ENCODE measurements at places on chromosomes 7 and 10.
A peak's percentile ranks its signal among the peaks of the same experiment; 100 is the strongest.

DNA sequence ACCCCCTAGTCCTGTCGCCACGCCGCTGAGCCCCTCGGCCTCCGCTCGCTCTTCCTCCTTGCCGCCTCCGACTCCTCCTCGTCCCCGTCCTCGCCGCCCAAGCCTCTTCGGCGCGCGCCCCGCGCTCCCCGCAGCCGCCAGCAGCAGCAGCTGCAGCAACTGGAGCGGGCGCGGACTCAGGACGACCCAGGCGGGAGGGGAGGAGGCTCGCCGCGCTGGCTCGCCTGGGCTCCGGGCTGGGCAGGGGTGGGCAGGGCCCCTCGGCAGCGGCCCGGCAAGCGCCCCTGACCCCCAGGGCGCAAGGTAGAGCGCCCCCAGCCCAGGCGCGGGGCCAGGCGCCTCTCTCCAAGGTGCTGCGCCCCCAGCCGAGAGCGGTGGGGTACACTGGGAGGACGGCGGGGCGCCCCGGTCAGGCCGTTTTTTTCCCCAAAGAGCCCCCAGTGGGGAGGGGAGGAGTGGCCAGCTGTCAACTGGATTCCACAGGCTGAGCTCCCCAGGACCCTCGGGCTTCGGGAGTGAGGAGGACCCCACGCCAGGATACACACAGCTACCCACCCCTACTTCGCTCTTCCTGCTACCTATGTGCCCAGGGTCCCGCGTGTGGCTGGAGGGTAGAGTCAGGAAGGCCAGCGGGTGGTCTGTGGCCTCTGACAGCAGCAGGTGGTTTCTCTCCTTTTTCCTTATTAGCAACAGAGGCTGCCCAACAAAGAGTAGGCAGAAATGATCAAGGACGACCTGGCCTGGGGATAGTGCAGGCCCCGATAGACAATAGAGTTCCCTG, 903 bp upstream of the KCNMA1 start:
- no peak for DNase-seq

GRCh38 chr7:49137978-49138377, 213.6 kb downstream of the CDC14C start:
- DNase-seq, result no peak

DNA sequence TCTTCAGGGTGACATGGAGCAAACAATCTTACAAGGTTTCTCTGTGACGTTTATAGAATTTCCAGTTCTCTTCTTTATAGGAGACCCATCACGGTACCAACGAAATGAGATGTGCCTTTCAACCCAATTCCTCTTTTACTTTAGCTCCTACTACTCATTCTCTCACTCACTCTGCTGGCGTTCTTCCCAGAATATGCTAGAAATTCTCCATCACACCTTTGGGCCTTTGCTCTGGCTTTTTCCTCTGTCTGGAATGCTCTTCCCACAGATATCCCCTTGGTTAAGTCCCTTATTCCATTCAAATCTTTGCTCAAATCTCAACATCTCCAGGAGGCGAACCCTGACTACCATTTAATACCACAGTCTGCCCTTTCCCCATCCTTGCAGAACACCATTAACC, 39.0 kb downstream of the SEMA3C start:
- DNase-seq, result no peak

- DNase-seq, result no peak
Observed at GRCh38 chr7:77561352-77561751, 24.3 kb downstream of the PTPN12 start.

DNA sequence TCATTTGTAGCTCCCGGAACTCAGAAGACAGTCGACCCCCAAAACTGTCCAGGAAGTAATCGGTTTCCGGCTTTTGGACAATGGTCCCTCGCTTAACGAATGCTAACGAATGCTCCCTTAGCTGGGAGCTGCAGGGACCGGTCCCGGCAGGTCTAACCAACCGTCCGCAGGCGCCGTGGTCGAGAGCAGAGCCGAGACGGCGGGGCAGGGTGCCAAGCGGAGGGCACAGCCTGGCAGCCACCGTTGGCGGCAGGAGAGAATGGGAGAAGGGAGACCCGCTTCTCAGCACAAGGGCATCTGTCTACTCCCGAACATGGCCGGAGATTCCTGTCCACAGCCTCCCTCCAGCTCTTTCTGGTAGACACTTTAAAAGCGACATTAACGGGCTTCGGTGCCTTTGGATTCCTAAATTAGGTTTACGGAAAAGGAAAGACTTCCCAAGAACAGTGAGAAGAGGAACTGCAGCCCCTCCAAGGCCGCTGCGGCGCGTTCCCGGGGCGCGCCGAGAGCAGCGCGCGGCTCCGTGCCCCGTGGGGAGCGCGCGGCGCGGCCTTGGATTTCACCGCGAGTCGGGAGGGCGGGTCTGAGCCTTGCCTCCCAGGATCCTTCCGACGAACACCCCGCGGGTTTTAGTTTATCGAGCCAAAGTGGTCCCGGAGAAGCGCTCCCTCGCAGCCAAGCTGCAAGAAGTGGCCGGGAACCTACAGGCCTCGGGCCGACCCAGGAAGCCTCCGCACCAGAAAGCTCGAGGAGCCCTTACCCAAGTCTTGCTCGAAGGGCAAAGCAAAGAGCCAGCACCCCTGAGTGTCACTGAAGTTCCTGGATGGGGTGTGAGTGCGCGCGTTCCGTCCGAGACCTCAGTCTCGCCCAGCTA, 3.6 kb upstream of the TBX20 start:
- no peak for DNase-seq

GRCh38 chr7:154620141-154620755, 382.7 kb downstream of the PAXIP1 start:
- no peak for DNase-seq

DNA sequence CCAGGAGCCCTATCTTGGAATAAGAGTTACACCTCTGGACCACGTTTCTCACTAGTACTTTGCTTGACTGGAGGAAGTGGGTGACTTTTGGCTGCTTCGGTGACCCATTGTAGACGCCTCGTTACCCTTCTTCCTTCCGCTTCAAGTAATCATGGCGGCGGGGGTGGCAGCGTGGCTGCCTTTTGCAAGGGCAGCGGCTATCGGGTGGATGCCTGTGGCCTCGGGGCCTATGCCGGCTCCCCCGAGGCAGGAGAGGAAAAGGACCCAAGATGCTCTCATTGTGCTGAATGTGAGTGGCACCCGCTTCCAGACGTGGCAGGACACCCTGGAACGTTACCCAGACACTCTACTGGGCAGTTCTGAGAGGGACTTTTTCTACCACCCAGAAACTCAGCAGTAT, 1.5 kb downstream of the KCND2 start:
- no peak for DNase-seq

- DNase-seq, result no peak
Observed at GRCh38 chr10:132537684-132538001, at the start of gene INPP5A. Gene INPP5A, plus strand, starts transcription at chr10:132537787. Its CDS starts 310 bp downstream, at chr10:132538097.

GRCh38 chr10:128792426-128793140, 666.4 kb upstream of the MKI67 start:
- no peak for DNase-seq

DNA sequence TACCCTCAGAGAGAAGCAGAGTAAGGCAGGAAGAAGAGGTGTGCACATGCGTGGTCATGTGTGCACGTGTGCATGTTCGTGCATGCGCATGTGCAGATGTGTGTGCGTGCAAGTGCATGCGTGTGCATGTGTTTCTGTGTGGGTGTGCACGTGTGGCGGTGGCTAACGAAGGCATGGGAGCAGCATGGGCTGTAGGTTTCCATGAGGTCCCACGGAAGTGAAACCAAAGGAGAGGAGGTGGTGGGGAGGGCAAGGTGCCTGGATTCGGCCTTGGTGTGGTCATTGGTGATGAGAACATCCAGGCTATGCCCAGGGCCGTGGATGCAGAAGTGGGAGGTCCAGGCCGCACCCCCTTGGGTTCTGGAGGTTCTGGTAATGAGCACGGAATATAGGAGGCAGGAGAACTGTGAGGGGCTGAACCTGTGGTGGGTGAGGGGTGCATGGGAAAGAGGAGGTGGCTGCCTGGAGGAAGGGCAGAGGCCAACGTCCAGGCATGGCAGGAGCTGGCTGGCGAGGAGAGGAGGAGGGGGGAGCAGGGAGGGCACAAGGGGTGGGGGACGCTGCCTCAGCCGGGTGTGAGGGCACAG, 2.4 kb upstream of the INPP5A start:
- DNase-seq, result no peak

DNA sequence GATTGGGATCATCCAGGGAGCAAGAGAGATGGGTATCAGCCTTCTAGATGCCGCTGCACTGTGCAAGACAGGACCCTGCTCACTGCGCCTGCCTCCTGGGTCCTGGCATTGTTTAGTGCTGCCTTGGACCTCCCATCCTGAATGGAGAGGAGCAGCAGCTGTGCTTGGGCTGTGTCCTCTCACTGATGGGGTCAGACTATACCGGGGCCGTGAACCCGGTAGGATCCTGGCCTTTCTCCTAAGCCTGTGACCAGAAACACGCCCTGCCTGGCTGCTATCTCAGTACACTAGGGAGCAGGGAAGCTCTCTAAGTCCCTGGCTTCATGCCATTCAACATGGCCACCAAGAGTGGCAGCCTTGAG, 309.4 kb upstream of the ZNF32 start:
- DNase-seq, result no peak

DNA sequence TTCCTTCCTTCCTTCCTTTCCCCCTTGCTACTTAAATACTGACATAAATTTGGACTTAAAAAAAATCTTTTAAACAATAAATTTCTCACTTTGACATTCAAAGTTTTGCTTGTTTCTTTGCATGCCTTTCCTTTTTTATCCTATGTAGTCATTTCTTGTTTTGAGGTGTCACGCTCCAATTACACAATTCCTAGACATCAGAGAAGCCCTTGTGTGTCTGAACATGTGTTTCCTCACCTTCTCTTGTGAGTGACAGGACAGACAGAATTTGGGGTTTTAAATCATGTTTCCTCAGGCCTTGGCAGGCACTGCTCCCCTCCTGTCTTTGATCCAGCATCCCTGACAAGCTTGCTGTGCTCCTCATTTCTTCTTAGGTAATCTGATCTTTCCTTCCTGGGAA, 91.3 kb downstream of the CYTH3 start:
- no peak for DNase-seq

- no peak for DNase-seq
Observed at GRCh38 chr7:65892835-65893234, 20.0 kb downstream of the VKORC1L1 start.

GRCh38 chr10:22655312-22655981, 58.9 kb downstream of the PIP4K2A start:
- DNase-seq, result no peak

DNA sequence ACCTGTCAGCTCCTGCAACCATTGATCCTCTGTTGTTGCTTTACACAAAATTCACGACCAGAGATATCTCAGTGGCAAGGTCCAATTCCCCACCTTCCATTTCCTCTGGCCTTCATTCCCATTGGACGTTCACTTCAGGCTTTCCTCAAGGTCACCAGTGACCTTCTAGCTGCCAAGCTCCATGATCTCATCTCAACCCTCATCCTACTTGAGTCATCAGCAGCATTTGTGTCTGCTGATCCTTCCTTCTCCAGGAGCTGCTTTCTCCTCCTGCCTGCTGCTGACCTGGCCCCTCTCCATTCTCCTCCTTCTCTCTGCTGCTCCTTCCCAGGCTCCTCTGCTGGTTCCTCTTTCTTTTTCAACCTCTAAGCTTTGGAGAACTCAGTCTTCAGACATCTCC, 66.2 kb upstream of the C10orf90 start:
- DNase-seq, result no peak

GRCh38 chr10:128632694-128633093, 506.5 kb upstream of the MKI67 start:
- no peak for DNase-seq

DNA sequence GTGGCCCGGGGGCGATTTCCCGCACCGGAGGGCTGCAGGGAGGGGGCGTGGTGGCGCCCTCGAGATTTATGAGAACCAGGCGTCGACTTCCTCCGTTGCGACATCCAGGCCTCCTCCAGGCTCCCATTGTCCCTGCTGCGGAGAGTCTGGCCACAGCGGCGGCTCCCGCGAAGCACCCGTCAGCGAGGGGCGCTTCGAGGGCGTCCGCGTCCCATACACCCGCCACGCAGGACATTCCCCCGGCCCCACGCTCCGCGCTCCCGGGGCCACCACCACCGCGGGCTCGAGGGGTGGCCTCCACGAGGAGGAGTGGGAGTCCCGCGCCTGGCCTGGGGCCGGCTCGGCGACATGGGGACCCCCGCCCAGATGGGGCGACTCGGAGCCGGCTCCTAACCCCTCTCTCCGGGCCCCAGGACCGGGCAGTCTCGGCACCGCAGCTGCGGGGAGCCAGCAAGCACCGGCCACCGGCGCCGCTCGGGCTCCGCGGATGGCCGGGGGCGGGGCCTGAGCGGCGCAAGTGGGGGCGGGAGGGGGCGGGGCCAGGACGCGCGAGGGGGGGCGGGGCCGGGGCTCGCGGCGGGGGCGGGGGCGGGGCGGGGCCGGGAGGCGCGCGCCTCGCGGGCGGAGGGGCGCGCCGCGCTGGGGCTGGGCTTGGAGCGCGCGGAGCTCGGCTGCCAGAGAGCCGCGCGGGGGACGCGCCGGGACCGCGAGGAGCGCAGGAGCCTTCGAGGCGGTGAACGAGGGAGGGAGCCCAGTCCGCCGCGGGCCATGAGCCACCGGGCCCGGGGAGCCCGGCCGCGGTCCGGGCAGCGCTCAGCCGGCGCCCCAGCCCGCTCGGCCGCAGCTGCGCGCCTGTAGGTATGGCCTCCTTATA, at the start of gene SH2B2:
SH2B2 (plus strand) TSS at position 632 of the 874 bp plus-strand sequence. CDS start 13,683 bp downstream, outside the sequence.
- peak; percentile 78 for DNase-seq

DNA sequence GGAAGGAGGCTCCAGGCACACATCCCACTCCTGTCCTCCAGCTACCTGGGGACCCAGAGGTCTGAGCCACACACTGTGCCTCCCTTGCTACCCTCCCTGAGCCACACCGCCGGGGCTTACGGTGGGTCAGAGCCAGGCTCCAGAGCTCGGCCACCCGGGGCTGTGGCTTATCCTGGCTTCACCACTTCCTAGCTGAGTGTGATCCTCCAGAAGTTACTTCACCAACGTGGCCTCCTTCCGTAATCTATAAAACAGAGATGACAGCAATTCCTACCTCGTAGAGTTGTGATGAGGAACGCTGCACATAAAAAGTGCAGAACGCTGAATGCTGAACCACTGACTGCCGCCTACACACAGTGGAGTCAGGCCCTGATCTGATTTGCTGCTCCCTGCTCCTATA, 285.0 kb downstream of the PRPF18 start:
- no peak for DNase-seq

- no peak for DNase-seq
Observed at GRCh38 chr7:93799750-93800357, 90.7 kb downstream of the TFPI2 start.

DNA sequence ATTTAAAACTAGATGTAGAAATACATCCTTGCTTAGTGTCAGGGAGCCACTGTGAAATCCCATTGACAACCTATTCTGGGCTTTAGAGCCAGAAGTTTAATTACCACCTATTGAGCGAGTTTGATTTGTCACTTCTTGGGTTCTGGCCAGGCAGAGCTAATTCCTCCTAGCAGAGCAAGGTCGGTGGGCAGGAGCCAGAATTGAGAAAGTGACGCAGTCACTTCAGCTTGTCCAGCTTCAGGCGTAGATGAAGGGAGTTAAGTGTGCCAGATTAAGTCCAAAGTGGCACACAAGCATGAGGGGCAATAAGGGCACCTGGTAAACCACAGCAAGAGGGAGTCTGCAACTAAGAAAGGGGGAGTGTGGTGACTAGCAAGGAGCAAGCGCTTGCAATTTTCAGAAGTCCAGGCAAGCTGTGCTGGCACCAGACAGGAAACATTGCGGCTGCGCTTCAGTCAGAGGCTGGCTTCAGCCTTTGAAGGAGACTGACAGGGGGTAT, 119.4 kb downstream of the ST7 start:
- no peak for DNase-seq
